ENCODE measurements at places on chromosomes 5 and 9. TPM values are rescaled to one million over a fixed set of nuclear protein-coding genes. Genes with fewer than 3 reads are reported as not detected.

SLC4A9 gene
- not detected for total RNA-seq

DNA sequence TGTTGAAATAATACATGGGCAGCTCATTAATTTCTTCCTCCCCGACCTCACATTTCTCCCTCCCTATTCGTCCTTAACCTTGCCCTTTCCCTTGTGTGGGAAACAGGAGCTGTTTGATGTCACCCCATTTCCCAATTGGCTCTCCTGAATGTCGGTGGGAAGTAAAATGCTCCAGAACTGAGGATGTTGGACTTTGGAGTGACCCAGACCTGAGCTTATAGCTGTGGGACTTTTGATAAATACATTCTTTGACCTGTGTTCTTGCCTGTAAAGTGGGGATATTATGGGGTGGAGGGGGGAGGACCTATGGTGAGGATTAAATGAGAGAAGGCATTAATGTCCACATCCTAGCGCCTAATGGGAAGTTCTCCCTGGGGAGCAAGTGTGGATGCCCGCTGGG, 91.3 kb downstream of the ZNF618 start:
- no peaks in the 10 kb centered on the region for H3K27me3 ChIP-seq
- no peaks in the 10 kb centered on the region for H3K4me1 ChIP-seq
- H3K4me3 ChIP-seq: no peak overlapping the region
- no peaks in the 10 kb centered on the region for H3K36me3 ChIP-seq
- H3K27ac ChIP-seq: no peak overlapping the region

- no peaks in the 10 kb centered on the region for H3K36me3 ChIP-seq
- no peak for DNase-seq
- H3K27me3 ChIP-seq: peaks cover 16% of the 10 kb centered on the region
- H3K4me1 ChIP-seq: no peaks in the 10 kb centered on the region
- H3K27ac ChIP-seq: no peak overlapping the region
These were observed 29.3 kb downstream of the ASS1 start for GRCh38 chr9:130474106-130474505.

SH3RF2 gene
- total RNA-seq: not detected

DNA sequence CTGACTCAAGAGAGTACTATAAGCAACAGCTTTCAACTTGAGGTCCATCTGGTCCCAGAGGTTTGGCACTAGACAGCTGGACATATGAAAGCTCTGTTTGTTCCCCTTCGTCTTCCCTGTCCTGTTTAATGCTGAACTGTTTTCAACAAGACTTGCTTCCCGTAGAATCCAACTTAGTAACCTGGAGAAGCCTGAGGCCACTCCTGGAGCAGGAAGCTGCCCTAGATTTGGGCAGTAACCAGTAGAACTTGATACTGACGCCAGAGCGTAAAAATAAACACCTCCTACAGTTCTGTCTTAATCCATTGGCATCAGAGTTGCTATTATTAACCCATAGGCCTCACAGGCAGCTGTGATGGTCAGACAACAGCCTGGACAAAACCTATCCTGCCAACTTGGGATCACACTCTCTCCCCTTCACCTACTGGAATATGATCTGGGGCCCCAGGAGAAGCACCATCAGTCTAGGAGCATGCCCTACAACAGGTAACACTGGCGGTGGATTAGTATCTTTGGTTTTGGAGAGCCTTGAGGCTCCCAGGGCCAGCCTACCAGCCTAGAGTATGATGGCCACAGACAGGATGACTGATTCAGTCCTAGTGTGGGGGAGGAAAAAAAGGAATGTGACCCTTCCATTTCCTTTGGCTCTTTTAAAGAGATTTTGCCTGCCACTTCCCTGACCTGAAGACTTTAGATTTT, 29.2 kb downstream of the RUSC2 start:
- no peaks in the 10 kb centered on the region for H3K27me3 ChIP-seq
- no peak overlapping the region for H3K27ac ChIP-seq
- H3K4me1 ChIP-seq: no peaks in the 10 kb centered on the region
- no peak for DNase-seq

DNA sequence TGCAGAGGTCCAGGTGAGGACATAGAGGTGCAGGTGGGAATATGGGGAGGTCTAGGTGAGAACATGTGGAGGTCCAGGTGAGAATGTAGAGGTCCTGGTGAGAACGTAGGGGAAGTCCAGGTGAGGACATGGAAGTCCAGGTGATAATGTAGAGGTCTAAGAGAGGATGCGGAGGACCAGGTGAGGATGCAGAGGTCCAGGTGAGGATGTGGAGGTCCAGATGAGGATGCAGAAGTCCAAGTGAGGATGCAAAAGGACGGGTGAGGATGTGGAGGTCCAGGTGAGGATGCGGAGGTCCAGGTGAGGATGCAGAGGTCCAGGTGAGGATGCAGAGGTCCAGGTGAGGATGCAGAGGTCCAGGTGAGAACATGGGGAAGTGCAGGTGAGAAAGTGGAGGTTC, 133.8 kb downstream of the MRPL36 start:
- H3K36me3 ChIP-seq: no peaks in the 10 kb centered on the region
- DNase-seq: no peak
- H3K27ac ChIP-seq: no peak overlapping the region
- H3K27me3 ChIP-seq: peaks cover 54% of the 10 kb centered on the region

- H3K36me3 ChIP-seq: no peaks in the 10 kb centered on the region
- no peak overlapping the region for H3K4me3 ChIP-seq
- no peaks in the 10 kb centered on the region for H3K4me1 ChIP-seq
- no peaks in the 10 kb centered on the region for H3K27me3 ChIP-seq
- no peak overlapping the region for H3K27ac ChIP-seq
These were observed 304.0 kb downstream of the PJA2 start for GRCh38 chr5:109105631-109106267.

SLC34A1 gene
- 0.29 TPM for total RNA-seq

- H3K27me3 ChIP-seq: no peaks in the 10 kb centered on the region
- no peaks in the 10 kb centered on the region for H3K4me1 ChIP-seq
- no peak for DNase-seq
- peaks cover 6% of the 10 kb centered on the region for H3K36me3 ChIP-seq
These were observed 57.3 kb downstream of the RIGI start for GRCh38 chr9:32468740-32469139.

GRCh38 chr5:94218374-94218773, 400.0 kb downstream of the KIAA0825 start:
- no peaks in the 10 kb centered on the region for H3K36me3 ChIP-seq
- H3K27me3 ChIP-seq: no peaks in the 10 kb centered on the region
- no peak overlapping the region for H3K4me3 ChIP-seq
- no peak for DNase-seq
- H3K4me1 ChIP-seq: peaks cover 2% of the 10 kb centered on the region

GRCh38 chr9:34384368-34385165, 7.9 kb upstream of the MYORG start:
- H3K27me3 ChIP-seq: no peaks in the 10 kb centered on the region
- no peak for DNase-seq
- H3K27ac ChIP-seq: no peak overlapping the region
- no peaks in the 10 kb centered on the region for H3K36me3 ChIP-seq

DNA sequence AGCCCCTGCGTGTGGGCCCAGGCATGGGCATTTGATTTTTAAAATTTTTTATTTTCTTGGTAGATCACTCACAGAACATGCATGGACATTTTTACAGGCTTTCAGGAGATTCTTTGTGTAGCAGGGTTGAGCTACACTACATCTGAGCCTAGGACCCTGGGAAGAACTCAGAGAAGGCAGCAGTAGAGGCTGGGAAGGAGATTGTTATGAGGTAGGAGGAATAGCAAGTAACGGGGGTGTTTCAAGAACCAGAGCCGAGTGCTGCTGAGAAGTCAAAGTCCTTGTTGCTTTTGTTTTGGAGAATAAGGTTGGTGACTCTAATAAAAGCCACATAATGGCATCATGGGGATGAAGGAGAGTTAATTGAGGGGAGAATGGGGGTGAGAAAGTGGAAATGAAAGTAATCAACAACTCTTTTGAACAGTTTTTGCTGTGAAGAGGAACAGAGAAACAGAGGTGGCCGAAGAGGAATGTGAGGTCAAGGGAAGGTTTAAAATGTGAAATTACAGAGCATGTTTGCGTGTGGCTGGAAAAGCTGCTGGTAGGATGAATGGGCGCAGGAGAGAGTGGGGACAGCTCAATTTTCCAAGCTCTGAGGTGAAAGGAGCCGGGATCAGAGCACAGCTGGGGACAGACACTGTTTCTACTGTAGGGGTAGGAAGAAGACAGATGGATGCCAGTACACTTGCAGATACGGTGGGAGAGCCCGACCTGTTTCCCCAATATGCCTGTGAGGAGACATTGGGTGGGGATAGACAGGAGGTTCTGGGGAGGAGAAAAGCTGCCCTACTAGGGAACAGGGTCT, 4.7 kb upstream of the PDLIM7 start:
- no peak overlapping the region for H3K4me3 ChIP-seq
- H3K27ac ChIP-seq: no peak overlapping the region
- H3K36me3 ChIP-seq: no peaks in the 10 kb centered on the region
- H3K4me1 ChIP-seq: peaks cover 11% of the 10 kb centered on the region
- peaks cover 11% of the 10 kb centered on the region for H3K27me3 ChIP-seq
- no peak for DNase-seq

MAST4 gene
- total RNA-seq: 10.0 TPM

DNA sequence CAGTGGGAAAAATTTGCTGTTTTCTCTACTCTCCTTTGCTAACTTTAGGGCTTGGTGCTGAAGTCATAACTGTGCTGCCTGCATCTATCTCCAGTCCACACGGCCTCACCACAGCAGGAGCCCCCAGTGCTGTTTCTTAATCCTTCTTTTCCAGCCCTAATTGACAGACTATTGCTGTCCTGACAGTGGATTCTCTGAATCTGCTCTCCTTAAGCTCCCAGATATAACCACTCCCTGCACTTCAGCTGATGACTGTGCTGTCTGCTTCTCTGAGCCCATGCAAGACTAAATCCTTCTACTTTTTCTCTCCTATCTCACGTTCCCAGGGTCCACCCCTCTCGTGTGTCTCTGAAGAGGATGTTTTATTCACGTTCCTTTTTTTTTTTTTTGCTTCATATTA, 19.7 kb upstream of the GRIA1 start:
- no peak overlapping the region for H3K27ac ChIP-seq
- no peak overlapping the region for H3K4me3 ChIP-seq
- no peaks in the 10 kb centered on the region for H3K36me3 ChIP-seq
- no peak for DNase-seq
- H3K27me3 ChIP-seq: no peaks in the 10 kb centered on the region

FBP1 gene
- 1.2 TPM for total RNA-seq

DNA sequence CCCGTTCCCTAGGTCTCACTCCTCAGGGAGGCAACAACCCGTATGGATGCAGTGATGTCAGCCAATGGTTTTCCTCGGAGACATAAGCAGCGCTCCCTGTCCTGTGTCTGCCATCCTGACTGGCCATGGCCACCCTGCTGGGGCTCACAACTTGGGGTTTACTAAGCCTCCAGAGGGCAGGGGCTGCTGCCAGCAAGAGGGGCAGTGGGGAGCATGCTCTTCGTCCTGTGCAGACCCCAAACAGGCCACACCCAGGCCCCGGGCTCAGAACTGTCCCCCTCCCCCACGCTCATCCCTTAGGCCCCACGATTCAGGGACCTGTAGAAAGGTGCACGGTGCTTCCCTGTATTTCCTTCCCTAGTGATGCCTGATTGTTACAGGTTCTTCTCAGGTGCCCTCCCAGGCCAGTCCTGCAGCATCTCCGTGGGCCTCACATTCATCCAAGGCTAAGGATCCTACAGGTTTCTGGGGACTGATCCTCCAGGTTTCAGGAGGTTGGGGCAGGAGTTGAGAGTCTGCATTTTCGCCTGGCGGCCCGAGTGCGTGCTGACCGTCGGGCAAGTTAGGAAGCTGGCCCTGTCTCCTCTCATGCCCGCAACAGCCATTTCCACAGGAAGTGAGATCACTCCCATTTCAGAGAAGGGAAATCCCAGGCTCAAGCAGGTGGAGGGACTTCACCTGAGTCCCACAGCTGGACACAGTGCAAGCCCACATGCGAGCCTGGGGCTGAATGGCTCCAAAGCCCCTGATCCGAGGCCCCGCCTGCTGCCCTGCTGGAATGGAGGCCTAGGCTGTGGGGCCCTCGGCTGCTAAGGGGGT, 217.6 kb downstream of the ROR2 start:
- peaks cover 6% of the 10 kb centered on the region for H3K27me3 ChIP-seq
- DNase-seq: no peak
- no peak overlapping the region for H3K4me3 ChIP-seq
- H3K27ac ChIP-seq: no peak overlapping the region

RFESD gene
- 9.2 TPM for total RNA-seq

IPO11 gene
- 61.2 TPM for total RNA-seq

SLC45A2 gene
- total RNA-seq: not detected

EDIL3 gene
- not detected for total RNA-seq

DNA sequence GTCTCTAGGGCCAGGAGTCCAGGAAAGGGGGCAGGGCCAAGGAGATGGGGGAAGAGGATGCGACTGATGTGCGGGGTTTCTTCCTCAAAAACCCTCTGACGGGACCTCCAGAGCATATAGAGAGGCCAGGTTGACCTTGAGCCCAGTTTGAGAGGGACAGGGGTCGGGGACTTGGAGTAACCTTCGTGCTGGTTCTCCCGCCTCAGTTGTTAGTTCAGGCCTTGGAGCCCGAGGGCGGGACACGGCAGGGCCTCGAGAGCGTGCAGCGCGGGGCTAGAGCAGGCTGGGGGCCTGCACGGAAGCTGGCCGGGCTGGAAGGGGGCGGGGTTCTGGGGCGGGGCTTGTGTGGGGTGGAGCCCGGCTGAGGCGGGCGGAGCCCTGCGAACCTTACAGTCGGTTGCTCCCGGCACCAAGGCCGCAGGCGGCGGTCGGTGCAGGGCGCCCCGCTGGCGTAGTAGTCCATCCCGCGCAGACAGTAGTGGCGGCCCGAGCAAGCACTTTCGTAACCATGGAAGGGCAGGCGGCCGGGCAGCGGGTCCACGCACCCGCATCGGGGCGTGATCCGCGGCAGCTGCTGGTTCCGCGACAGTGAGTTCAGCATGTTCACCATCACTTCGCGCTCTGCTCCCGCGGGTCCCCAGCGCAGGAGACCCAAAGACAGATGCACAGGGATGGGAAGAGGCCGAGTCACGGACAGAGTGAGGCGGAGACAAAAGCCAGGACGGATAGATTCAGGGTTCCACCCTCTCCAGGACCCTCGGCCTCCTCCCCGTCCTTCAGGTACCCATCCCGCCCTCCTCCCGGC, 4.0 kb upstream of the MYORG start:
- H3K27me3 ChIP-seq: no peaks in the 10 kb centered on the region
- no peaks in the 10 kb centered on the region for H3K36me3 ChIP-seq
- peak overlapping the region; percentile 77 for H3K4me3 ChIP-seq
- DNase-seq: peak; percentile 82
- peaks cover 24% of the 10 kb centered on the region for H3K4me1 ChIP-seq

- DNase-seq: no peak
- H3K27ac ChIP-seq: no peak overlapping the region
- H3K27me3 ChIP-seq: no peaks in the 10 kb centered on the region
- H3K4me3 ChIP-seq: no peak overlapping the region
- no peaks in the 10 kb centered on the region for H3K4me1 ChIP-seq
- H3K36me3 ChIP-seq: no peaks in the 10 kb centered on the region
These were observed 52.1 kb downstream of the TLE1 start for GRCh38 chr9:81637276-81637675.

- DNase-seq: peak; percentile 7
- H3K4me3 ChIP-seq: peak within 1 kb of the TSS; percentile 64
- peaks cover 10% of the 10 kb centered on the region for H3K4me1 ChIP-seq
- peaks cover 47% of the 10 kb centered on the region for H3K27me3 ChIP-seq
These were observed at the start of gene EPB41L4A for GRCh38 chr5:112419164-112419985. Gene EPB41L4A, minus strand, starts transcription at chr5:112419277. Its CDS starts 238 bp downstream, at chr5:112419039.

- no peak overlapping the region for H3K27ac ChIP-seq
- H3K4me1 ChIP-seq: peaks cover 21% of the 10 kb centered on the region
- peaks cover 5% of the 10 kb centered on the region for H3K36me3 ChIP-seq
These were observed 14.0 kb upstream of the CREBRF start for GRCh38 chr5:173041881-173042762.

- no peak for DNase-seq
- no peak overlapping the region for H3K4me3 ChIP-seq
- H3K27ac ChIP-seq: no peak overlapping the region
These were observed 42.2 kb upstream of the ALDOB start for GRCh38 chr9:101477736-101478135.

Data from activated CD8-positive, alpha-beta T cell treated with anti-CD3 and anti-CD28 coated beads for 36 hours (primary cell).